ENCODE measurements at places on chromosomes 12 and 14.

DNA sequence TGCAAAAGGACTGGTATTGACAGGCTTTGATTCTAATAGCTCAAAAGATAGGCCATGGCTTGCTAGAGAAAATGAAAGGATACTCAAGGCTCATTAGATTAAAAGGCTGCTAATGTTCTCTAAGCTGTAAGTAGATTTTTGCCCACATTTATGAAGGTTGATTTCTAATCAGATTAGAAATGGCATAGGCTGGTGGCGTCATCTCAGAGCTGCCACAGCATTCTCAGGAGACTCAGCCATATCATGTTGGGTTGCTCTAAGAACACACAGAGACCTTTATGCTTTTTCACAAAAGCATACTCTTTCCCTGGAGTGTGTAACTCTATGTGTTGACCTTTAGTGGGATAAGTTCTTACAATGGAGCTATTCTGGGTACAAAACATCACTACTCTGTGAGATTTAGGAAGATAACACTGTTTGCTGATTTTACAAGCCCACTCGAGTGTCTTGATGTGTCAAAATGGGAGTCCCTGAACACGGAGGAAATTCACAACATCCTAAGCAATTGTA, 576.0 kb downstream of the NRXN3 start:
- no peak for ATAC-seq

- ATAC-seq, result no peak
Measured at GRCh38 chr12:1832801-1833595, 12.6 kb downstream of the LRTM2 start.

DNA sequence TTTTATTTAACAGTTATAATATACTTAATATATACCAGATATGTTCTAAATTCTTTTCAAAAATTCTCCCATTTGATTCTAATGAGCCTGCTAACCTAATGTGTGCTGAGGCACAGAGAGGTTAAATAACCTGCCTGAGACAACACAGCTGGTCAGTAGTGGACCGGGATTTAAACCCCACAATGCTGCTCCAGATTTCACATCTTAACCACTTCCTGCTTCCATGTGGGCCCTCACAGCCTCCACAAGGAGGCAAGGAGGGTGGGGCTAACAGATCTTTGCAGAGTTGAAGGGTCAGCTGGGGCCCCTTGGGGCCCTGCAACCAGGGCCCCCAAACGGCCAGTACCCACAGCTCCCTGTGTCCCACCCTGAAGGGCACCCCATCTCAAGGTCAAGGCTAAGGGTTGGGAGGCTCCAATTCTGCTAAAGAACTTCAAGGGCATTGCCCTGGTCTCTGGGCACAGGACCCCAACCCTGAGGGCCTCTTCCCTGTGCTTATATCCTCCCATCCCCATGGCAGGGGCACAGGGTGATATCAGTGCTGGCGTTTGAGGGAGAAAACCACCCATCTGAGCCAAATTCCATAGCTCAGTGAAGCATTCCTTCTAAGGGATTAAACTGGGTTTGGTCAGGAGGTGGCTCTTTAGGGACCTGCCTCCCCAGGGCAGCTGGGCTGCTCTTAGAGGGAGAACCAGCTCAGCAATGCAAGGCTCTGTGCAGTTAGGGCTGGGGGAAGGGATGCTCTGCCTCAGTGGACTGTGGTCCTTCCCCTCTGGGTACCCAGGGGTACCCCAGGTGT, 2.2 kb downstream of the KRT80 start:
- peak; percentile 13 for ATAC-seq

GRCh38 chr12:57767876-57768275, 998 bp upstream of the CYP27B1 start:
- no peak for ATAC-seq

DNA sequence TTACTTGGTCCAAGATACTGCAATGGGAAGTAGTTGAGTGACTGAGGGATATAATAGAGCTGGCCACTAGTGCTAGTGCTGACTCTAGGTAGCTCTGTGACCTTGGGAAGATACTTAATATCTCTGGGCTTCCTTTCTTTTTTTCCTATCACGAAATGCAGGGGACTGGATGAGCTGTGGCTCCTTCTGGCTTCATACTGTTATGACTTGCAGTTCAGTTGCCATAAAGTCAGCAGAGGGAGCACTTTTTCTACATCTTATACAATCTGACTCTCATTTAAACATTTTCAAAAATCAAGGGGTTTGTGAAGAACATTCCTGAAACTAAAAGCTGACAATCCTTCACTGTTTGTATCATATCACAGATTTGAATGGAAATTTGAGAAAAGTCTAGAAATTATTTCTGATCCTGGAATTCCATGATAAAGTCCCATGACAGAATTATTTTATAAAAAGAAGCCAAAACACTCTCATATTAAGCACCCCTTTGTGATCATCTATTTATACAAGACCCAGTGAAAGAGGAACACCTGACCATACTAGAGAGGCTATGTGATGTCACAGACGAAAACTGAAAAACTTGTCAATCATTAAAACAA, 5.3 kb downstream of the BHLHE41 start:
- peak; percentile 45 for ATAC-seq

DNA sequence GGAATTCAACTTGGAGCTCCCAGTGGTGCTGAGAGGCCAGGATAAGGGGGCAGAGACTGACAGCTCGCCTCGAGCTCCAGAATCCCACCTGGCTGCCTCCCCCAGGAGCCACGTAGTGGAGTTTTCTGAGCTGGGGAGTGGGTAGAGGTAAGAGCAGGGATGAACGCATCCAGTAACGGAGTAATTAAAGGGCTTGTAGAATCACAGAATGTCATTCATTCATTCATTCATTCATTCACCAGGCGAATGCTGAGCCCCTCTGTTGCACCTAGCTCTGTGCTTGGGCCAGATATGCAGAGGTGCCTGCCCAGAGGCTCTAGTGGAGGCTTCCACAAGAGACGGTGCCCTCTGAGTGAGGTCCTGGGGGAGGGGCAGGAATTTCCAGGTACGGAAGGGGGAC, 8.1 kb downstream of the FAM181A start:
- no peak for ATAC-seq

GRCh38 chr14:39416072-39416471, 16.2 kb downstream of the FBXO33 start:
- no peak for ATAC-seq

DNA sequence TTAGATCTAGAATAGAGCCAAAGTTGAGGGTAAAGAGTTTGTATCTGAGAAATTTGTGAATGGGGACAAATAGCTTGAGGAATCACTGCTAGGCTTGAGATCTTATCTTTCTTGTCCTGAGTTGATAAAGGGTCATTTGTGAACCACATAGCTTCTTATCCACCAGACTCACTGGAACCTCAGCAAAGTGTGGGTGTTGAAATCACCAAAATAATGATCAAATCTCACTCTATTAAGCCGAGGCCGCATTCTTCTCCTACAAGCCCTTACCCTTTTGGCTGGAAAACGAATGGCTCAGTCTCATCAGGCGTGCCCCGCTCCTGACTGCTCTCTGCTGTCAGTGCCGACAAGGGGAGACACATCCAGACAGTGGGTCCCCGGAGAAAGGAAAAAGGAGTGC, 240.6 kb downstream of the EGLN3 start:
- ATAC-seq, result no peak

- no peak for ATAC-seq
Measured at GRCh38 chr14:46290706-46291105, 360.9 kb downstream of the RPL10L start.
